ENCODE measurements at places on chromosomes 1 and 21.
A peak's percentile ranks its signal among the peaks of the same experiment; 100 is the strongest.

- DNase-seq = no peak
Observed at GRCh38 chr1:111743679-111744101, 4.5 kb upstream of the INKA2 start.

- DNase-seq = no peak
Observed at GRCh38 chr1:174809755-174810280, 189.9 kb upstream of the CACYBP start.

DNA sequence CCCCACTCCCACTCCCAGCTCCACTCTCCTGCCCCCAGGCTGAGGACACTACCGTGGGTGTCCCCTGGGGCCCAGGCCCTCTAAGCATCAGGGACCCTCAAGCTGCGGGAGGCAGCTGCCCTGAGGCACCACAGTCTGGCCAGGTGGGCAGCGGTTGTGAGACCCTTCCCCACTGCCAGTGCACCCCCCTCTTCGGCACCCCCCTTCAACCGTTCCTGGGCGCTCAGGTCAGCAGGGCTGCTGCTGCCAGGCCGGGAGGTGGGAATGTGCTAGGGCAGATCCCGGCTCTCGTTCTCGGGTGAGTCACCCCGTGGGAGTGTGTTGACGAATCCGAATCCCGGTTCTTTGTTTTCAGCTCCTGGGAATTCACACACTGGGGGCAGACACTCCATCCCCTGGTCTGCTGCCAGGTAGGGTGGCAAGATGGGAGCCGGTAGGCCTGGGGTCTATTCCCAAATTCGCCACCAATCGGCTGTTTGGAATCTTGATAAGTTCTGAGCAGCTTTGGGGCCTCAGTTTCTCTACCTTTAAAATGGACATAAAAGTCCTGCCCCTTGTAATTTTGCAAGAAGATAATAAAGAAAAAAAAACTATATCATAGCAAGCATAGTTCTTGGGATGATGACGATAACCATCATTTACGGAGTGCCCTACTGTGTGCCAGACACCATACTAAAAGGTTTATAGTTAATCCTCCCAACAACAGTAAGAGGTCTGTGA is 28.5 kb upstream of the CASZ1 start:
- DNase-seq = no peak

DNA sequence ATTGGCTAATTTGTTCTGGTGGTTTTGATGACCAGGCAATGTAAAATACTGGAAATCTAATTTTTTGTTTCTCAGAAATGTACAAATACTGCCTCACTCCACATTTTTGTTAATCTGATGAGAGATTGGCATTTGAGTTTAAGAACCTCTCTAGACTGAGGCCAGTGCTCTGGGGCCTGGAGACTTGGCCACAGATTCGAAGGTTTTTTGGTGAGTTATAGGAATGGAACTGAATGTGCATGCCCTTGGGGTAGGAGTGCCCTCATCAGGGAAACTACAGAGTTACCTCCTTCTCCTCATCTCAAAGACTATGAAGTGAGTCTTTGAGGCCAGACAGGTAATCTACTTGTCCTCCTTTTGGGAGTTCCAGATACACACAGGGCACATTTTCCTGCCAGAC is 347.9 kb downstream of the LTN1 start:
- DNase-seq = no peak

- no peak for DNase-seq
Observed at GRCh38 chr1:88647749-88648415, 36.2 kb upstream of the PKN2 start.

DNA sequence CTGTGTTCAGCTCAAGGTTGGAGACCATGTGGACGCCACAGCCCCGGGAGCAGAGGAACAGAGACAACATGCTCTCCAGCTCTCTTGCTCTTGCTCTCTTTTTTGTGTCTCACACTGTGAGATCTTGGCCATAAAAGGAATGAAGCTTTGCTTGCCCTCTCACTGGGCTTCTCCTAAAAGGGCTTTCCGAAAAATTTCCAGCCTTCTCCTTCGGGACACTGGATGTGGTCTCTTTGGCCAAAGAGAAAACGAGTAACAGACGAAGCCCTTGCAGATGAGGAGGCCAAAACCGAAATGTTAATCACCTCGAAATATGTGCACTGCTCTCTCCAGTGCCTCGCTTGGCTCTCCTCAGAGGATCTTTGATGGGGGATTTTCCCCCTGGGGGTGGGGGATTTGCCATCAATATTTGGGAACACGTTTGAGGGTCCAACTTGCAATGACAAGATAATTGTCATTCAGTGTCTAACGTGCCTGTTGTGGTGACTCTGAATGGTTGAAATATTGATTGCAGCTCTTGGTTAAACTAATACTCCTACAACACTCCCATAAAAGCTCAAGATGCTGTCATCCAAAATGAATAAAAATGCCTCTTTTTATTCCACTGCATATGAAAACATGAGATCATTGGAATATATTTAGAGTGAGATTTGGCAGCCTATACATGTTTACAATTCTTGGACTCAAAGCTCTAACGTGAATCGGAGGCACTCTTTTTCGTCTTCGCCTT is 68.6 kb upstream of the ANGPTL1 start:
- DNase-seq = no peak

DNA sequence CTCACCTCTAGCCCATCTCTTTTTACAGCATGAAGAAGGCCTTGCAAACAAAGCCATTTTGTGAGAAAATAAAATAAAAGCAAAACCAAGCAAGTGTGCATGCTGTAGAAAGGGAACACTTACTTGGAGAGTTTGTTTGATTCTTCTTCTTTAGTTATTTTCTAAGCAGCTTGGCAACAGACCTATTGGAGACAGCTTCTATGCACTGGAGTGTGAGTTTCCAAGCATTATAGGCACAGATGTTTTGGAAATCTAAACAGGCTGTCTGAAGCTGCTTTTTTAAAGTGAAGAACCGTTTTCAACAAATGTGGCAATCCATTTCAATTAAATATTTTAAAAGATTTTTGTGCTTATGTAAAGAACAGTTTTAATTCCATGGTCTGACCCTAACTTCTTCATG is 76.6 kb downstream of the NGF start:
- no peak for DNase-seq

GRCh38 chr1:66940981-66941380 is 16.2 kb downstream of the MIER1 start:
- no peak for DNase-seq

GRCh38 chr21:40335704-40336103 is 468.5 kb downstream of the PCP4 start:
- DNase-seq = no peak

GRCh38 chr21:35521852-35522505 is 472.9 kb upstream of the RUNX1 start:
- no peak for DNase-seq

GRCh38 chr21:34827445-34828235 is 158.8 kb downstream of the CLIC6 start:
- no peak for DNase-seq

DNA sequence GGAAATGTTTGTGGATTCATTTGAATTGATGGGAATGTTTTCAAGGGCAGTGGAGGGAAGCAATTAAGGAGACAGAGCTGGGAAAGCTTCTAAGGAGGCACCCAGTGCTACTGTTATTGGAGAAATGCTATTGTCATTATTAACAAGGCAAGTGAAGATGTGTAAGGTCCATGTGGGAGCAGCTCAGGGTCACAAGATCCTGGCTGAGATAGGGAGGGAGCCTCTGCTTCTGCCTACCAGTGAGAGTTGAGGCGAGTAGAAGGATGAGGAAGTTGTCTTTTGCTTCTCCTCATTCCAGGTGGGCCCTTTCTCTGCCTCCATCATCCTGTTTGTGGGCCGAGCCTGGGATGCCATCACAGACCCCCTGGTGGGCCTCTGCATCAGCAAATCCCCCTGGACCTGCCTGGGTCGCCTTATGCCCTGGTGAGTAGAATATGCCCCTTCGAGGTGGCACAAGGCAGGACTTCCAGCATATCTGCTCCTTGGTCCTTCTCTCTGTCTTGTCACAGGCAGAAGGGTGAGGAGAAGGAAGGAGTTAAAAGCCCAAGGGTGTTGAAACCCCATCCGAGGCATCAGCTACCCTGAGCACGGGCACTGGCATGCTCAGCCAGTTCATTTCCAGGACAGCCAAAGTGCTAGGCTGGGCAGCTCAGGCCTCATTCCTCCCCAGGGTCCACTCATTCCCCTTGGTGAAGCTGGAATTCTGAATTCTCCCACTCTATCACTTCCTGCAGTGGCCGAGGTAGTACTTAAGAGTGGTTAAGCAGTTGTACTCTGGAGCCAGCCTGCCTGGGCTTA is 3.7 kb downstream of the MFSD2A start:
- DNase-seq = no peak

DNA sequence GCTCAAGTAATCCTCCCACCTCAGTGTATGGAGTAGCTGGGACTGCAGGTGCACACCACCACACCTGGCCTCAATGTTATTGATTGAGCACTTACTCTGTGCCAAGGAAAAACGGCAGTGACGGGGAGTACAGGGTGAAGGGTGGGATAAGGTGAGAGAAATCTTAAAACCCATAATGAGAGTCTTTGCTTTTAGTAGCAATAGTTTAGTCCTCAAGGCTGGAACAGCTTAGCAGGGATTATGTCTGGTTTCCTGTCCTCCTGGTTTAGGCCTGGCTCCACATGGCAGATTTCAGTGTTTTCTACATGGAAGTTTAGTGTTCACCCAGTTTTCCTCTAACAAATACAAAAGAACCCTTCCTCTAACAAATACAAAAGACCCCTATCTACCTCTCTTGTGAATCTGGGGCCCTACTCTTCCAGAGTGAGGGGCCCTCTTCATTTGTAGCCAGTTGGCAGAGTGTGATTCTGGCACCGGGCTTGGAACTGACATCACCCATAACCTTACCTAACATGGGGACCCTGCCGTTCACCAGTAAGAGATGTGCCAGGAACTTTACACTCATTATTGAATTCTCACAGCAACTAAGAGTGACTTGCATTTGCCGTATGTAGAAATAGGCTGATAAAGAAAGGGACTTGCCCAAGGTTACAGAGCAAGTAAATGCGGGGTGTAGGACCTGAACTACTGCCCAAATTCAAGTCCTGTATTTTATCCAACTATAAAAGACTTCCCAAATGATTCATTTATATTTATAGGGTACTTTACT is 6.9 kb downstream of the ZNF691 start:
- peak; percentile 56 for DNase-seq

DNA sequence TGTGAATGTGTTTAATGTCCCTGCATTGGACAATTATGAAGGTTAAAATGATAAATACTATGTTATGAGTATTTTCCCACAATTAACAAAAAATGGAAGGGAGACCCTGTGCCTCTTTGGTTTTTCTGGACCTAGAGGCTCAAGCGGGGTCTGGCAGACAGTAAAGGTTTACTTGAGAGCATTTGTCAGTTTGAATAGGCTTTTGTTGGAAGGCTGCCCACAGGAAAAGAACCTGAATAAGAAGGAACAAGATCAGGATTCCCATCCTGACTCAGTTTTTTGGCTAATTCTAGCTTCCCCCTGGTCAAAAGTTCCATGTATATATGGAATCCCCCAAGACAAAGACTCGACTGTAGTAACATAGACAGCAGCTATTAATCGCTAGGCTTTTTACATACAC is 150.9 kb upstream of the JUN start:
- DNase-seq = no peak

DNA sequence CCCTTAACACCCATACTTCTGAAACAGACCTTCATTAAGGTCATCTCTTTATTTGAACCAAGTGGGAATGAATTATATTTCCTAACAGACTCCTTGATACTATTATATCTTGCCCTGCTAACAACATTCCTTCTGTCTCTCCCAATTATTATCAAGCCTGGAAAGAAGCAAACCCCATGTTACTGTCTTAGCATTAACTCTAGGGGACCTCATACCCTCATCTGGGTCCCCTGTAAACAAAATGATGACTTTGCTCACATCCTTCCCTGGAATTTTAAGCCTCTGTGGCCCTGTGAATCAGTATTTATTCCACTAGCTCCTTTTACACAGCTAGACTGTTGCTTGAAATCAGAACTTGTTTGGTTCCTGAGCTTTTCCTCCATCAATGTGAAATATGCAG is 38.3 kb upstream of the BCL10 start:
- no peak for DNase-seq

- peak; percentile 66 for DNase-seq
Observed at GRCh38 chr1:57269630-57270225, 154.1 kb downstream of the DAB1 start.

DNA sequence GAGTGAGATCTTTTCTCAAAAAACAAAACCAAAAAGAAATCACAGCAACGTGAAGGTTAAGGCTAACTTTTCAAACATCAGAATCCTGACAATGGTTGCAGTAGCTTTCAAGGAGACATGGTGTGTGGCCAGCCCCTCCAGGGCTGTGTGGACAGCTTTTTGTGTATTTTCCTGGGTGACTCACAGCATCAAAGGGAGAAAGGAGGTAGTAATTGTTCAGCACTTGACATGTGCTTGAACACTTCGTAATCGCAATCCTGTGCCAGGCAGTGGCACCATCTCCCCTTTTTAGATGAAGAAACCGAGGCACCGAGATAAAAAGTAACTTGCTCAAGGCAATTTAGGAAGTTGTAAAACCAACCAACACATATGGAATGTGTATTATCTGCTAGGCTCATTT is 10.3 kb downstream of the NBL1 start:
- DNase-seq = no peak

DNA sequence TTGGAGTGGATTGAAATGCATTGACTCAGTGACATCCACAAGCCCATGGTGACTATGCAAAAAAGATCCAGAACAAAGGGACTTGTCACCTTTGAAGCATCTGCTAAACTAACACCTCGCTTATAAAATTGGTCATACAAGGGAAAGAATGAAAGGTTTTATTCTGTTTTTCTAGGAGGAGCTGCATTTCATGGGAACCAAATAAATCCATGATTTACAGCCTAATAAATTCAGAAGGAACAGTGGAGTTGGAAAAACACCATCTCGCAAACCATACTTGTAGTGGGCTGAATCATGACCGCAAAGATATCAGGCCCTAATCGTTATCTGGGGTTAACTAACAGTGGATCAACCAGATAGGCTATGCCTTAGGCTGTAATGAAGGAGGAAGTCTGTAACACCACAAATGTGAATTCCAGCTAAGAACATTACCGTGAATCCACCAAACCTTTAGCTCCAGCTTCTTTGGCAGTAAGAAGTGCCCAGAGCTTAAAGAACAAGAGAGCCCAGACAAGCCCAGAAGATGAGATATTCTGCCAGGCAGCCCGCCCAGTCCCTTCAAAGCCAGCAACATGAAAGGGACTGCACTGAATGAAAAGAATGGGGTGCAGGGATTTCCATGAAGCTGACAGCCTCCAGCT is 27.4 kb downstream of the RSPH1 start:
- no peak for DNase-seq

DNA sequence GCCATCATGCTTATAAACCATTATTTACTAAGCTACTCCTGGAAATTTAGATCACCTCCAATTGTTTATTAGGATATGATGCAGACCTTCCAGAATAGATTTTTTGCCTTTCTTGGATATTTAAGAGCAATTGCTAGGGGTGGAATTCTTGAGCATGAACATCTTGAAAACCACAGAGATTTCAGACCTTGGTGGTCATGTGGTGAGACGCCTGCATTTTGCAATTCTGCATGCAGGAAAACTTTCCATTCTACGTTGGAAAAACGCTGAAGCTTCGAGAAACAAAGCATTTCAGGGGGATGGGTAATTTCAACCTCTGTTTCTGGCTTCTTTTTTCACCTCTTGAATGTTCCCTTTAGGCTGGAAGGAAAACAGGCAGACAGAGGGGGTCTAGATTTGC is 596.3 kb downstream of the KIF26B start:
- no peak for DNase-seq

GRCh38 chr1:227885648-227886502 is 61.9 kb downstream of the WNT9A start:
- DNase-seq = no peak
